Esophagus squamous epithelium (tissue), 5 donors: ENCODE measurements at places on chromosomes 5 and 9. TPM values are rescaled to one million over a fixed set of nuclear protein-coding genes. Genes with fewer than 3 reads are reported as not detected.
A peak's percentile ranks its signal among the peaks of the same experiment; 100 is the strongest.

- no peak overlapping the region for H3K4me3 ChIP-seq
- H3K36me3 ChIP-seq: no peaks in the 10 kb centered on the region
- DNase-seq: no peak
- H3K4me1 ChIP-seq: no peaks in the 10 kb centered on the region
Measured at GRCh38 chr9:81474125-81474524, 215.2 kb downstream of the TLE1 start.

Gene GLT6D1
- not detected for total RNA-seq

DNA sequence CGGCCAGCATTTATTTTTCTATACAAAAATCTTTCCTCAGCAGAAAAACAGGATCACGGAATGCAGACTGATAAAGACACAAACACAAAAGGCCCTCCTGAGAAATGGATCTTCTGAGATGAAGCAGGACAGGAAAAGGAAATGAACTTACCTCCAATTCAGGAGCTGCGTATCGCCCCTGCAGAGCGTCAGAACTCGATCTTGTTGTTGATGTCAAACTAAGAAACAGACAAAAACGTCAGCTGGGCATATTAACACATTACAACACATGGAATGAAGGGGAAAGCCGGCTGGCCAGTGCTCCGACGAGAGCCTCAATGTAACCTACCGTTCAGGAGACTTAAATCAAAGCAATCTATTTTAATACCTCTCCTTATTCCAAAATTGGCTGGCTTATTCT, 105.1 kb downstream of the SERINC5 start:
- no peaks in the 10 kb centered on the region for H3K27me3 ChIP-seq
- H3K4me1 ChIP-seq: no peaks in the 10 kb centered on the region

Gene INSYN2B
- 0.09 TPM for total RNA-seq

DNA sequence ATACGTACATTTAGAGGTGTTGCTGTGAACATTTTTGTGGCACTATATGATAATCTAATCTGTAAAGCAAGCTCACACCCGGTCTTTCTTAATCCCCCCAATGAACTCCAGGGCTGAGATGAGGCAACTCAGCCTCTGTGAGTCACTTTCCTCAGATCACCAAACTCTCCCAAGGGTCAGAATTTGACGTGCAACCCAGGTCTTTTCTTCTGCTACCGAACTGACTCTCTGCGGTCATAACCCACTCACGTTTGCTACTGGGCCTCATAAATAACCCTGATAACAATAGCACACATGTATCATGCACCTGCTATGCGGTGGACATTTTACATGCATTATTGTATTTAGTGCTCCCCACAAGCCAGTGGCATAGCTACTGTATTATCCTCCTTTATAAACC, 153.1 kb downstream of the DROSHA start:
- no peak overlapping the region for H3K27ac ChIP-seq
- no peaks in the 10 kb centered on the region for H3K27me3 ChIP-seq
- H3K4me1 ChIP-seq: no peaks in the 10 kb centered on the region
- DNase-seq: no peak
- no peak overlapping the region for H3K4me3 ChIP-seq
- no peaks in the 10 kb centered on the region for H3K36me3 ChIP-seq

Gene FOXD4L4
- total RNA-seq: 1.1 TPM

Gene PAM
- total RNA-seq: 73.7 TPM

DNA sequence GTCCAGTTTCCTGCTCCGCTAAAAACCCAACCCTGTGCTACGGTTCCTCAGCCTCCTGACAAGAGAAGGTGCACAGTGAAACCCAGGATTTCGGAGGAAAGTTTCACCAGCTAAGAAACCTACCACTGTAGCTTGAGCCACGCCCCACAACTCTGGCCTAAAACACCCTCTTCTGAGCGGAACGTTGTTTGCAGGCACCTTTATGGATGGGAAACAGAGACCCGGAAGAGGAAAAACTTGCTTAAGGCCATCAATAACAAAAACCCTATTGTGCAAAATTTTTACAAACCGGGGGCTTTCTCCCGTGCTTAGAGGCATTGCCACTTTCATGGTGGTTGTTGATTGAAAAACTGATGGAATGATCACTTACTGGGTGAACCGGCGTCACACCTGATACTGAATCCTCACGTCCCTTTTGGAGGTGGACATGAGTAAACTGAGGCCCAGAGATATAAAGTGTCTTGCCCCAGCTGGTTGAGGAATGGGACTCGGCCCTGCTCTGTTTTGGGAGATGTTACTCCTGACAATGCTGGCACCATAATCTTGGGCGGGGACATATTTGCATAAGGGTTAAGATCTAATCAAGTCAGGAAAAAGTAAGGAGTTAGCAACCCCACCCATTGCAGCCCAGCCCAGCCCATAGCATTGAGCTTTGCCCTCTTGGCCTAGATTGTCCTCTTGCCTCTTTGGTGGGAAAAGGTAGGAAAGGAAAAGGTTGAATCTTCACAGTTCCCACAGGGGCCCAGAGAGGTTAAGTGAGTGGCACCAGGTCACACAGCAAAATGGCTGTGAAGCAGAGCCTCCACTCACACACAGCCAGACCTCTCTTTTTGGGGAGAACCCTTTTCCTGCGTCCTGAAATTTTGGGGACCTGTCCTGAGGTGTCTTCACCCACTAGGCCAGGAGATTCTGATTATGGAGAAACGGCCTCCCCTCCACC, 23.2 kb upstream of the PTGS1 start:
- no peak for DNase-seq
- H3K4me3 ChIP-seq: peak overlapping the region; percentile 40
- H3K27me3 ChIP-seq: no peaks in the 10 kb centered on the region
- peak overlapping the region; percentile 77 for H3K27ac ChIP-seq
- H3K4me1 ChIP-seq: peaks cover 23% of the 10 kb centered on the region
